ENCODE measurements at places on chromosomes 2 and 18.

DNA sequence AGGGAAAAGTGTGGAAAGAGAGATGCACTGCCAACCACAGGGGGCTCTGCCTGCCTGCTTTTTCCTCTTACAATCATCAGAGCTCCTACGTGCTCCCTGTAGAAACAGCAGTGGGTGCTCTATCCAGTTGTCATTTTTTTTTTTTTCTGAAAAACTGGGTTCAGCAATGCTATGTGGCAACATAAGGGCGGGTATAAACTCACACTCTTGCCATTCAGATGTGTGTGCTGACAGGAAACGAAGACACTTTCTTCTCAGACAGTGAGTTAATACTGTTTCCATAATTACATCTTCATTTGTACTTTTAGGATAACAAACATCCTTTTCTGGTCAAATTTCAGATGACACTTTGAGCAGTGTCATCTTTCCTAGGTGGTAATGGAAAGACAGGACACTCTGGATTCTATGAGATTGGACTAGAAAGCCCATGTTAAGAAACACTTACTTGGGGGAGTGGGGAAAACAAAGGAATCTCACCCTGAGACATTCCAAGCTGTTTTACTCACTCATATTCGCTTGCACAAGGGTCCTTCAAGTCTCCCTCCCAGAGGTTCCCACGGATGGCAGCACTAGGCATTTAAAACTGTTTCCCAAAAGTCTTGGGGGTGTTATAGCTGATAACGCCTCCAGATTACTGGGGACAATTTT is 41.3 kb downstream of the CCDC93 start:
- no peak for DNase-seq

DNA sequence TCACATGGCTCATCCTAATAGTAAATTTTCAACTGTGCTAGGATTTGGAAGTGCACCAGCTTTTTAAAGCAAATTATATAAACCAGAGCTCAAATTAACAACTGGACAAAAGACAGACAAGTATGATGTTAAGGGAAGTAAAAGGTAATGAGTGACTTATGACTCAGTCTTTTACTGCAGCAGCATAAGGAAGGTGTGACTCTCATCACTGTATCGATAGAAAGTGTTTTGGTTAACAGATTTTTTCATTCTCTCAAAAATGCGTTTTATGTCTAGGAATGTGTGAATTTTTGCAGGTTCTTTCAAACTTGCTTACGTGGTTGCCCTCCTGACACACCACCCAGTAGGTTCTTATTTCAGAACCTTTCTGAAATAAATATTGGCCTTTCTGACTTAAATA is 244.2 kb upstream of the BOD1L2 start:
- no peak for DNase-seq

DNA sequence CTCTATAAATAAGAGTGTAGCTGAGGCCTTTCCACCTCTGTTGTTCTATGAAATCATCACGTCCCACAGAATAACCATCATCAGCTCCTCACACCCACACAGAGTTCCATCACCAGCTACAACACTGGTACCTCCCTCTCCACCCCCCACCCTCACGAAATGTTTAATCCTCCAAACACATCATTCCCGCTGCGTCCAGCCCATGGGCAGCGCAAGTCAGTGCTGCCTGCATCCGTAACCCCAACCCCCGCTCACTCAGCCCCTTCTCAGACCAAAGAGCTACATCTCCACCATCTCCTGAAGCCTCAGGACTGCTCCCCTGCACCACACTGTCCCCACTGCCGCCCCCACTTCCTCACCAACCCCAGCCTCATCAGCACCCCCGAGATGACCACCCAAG is 19.4 kb downstream of the DNMT3A start:
- DNase-seq, result no peak

DNA sequence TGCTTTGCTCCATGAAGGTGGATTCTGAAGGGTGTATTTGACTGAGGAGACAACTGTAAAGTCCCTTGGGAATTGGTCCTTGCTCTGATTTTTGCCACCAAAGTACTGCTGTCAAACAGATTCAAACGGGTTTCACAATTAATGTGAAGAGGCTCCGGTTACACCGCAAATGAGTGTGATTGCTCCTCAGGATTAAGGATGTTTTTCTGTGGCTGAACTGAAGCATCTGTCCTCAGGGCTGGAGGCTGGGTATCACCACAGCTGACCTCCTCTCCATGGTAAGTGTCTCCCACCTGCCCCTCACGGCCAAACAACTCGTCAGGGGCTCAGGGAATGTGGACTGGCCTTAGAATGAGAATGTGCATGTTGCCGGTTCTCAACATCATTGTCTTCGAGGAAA is 130.4 kb upstream of the NDUFV2 start:
- DNase-seq, result no peak

Data from CD4-positive, alpha-beta T cell treated with Interleukin-2 at 100 ng/mL for 4 hours (primary cell).